Activated T-cell treated with anti-CD3 and anti-CD28 coated beads, Interleukin-2, amount 50 U/mL, for 24 hours (primary cell): ENCODE measurements at places on chromosomes 16 and 17.

DNA sequence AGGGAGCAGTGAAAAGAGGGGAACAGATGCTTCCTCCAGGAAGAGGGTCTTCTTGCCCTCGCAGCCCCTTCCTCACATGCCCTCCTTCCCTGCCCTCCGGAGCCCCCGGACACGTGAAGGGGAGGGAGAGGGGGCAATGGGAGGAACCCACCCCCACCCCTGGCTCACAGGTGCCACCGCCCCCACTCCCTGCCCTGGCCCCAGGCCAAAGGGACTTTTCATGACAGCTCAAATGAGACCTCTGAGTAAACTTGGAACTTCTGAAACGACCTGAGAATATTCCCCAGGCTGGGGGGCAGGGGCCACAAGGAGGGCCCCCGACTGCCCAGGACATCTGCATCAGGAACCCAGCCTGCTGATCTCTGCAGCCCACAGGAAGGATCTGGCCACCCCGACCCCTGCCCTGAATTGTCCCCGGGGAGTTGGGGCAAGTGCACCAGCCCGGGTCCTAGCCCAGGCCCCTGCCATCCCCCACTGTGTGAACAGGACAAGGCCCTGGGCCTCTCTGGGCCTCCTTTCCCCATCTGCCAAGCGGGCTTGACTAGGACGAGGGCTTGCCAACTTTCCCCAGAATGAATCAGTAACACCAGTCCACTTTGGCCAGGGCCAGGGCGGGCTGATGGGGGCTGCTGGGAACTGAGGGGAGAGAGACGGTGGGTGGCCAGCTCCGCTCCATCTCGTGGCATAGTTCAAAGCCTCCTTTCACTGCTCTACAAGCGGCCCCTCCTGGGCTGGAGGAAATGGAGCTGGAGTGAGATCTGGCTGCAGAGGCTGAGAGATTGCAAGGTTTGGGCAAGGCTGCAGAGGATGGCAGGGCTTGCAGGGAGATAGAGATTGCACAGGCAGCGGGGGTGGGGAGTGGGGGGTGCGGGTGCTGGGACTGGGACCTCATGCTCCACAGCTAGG, 3.8 kb downstream of the IL21R start:
- peak overlapping the region; percentile 99 for H3K4me3 ChIP-seq
- H3K36me3 ChIP-seq, result peaks cover 83% of the 10 kb centered on the region
- DNase-seq, result peak; percentile 85
- peak overlapping the region; percentile 99 for H3K27ac ChIP-seq
- no peaks in the 10 kb centered on the region for H3K27me3 ChIP-seq

- no peak overlapping the region for H3K27ac ChIP-seq
- no peaks in the 10 kb centered on the region for H3K36me3 ChIP-seq
- H3K4me3 ChIP-seq, result no peak overlapping the region
Measured at GRCh38 chr17:62194401-62194800, 129.3 kb upstream of the MED13 start.

DNA sequence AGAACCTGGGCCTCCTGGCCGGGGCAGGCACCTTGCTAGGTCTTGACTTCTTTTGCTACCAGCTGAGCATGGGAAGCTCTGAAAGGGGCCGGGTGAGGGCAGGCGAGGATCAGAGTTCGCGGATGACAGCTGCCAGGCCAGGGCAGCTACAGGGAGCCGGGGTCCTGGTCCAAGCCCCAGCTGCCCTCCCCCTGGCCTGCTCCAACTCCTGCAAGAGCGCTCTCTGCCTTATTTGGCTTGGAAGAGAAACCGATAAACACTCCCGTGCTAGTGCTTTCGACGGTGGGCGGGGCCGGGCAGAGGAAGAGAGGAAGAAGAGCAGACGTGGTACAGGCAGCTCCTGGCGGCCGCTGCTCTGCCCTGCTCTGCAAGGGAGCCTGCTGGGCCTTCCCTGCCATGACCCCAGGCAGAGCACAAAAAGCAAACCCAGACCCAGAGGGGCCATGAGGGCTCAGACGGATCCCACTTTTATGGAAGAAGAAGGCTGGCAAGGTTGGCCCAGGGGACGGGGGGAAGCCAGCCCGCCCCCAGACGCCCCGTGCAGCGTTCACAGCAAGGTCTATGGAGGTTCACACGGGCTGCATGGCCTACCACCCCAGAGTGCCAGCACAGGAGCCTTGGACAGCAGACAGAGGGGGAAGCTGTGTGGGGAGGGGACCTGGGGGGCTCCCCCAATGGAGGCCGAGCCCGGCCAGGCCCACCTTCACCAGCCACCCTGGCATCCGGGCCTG, 25.6 kb downstream of the PIEZO1 start:
- peak; percentile 53 for DNase-seq
- no peak overlapping the region for H3K4me3 ChIP-seq
- peaks cover 33% of the 10 kb centered on the region for H3K4me1 ChIP-seq
- peak overlapping the region; percentile 55 for H3K27ac ChIP-seq
- peaks cover 14% of the 10 kb centered on the region for H3K36me3 ChIP-seq
- H3K27me3 ChIP-seq, result no peaks in the 10 kb centered on the region

GRCh38 chr16:86244936-86245335, 265.4 kb upstream of the FOXF1 start:
- no peak for DNase-seq
- no peaks in the 10 kb centered on the region for H3K4me1 ChIP-seq
- H3K27ac ChIP-seq, result no peak overlapping the region
- H3K36me3 ChIP-seq, result no peaks in the 10 kb centered on the region
- no peak overlapping the region for H3K4me3 ChIP-seq
